ENCODE measurements at places on chromosomes 1 and 21.
A peak's percentile ranks its signal among the peaks of the same experiment; 100 is the strongest.

- DNase-seq, result no peak
These were observed 30.2 kb upstream of the PHGDH start for GRCh38 chr1:119681560-119681959.

- no peak for DNase-seq
These were observed 7.3 kb downstream of the IPO13 start for GRCh38 chr1:43954036-43954435.

DNA sequence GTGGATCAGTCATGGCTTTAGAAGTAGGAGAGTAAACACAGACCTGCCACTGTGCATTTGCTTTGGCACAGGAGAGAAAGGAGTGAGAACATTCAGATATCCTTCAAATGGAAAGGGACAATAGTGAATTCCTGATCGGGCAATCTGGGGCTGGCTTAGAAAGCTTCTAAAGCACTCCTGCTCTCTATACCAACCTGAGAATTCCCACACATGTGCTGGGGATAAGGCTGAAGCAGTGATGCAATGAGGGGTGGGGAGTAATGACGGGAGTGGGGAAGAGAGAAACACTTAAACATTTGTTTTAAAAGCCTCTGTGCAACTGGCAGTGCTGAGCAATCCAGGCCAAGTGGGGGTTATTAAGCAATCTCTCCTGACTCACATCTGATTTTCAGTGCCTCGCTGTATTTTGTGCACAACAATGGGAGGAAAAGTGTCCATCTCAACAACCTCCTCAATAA lies 108.8 kb downstream of the KIAA0319L start:
- DNase-seq, result no peak

- no peak for DNase-seq
These were observed 3.2 kb downstream of the RCAN3 start for GRCh38 chr1:24505816-24506215.

DNA sequence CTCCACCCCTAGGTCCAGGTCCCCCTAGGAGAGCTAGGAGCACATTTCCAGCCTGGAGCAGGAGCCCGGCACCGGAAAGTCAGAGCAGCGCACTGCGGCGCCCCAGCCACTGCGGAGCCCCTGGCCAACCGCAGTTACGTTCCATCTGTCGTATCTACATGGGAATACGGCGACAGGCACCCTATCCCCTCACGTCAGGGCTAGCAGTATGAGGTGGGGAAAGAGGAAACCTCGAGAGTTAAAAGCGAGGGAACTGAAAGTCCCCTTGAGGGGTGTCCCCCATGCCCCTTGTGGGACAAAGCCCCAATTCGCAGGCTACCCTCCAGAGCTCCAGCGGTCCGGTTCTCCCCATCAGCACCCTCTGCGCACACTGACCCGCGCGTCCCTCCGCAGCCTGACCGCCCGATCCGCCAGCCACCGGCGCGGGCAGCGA lies 995 bp downstream of the COLGALT2 start:
- DNase-seq, result no peak

DNA sequence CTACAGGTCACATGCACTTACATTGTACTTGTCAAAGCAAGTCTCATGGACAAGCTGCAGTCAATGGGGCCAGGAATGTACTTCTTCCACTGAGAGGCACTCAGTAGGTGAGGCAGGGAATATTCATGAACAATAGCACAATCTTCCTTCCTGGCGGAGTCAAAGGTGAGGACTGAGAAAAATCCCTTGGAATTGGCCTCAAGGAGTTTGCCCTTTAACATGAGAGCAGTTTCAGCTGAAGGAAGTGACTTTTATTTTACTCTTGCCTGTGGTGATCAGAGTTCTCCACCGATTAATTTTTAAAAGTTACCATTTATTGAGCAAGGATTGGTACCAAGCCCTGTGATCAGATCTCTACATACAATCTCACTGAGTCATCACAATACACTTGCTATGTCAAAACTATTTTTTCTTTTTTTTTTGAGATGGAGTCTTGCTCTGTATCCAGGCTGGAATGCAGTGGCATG lies 11.2 kb upstream of the AK2 start:
- peak; percentile 39 for DNase-seq

DNA sequence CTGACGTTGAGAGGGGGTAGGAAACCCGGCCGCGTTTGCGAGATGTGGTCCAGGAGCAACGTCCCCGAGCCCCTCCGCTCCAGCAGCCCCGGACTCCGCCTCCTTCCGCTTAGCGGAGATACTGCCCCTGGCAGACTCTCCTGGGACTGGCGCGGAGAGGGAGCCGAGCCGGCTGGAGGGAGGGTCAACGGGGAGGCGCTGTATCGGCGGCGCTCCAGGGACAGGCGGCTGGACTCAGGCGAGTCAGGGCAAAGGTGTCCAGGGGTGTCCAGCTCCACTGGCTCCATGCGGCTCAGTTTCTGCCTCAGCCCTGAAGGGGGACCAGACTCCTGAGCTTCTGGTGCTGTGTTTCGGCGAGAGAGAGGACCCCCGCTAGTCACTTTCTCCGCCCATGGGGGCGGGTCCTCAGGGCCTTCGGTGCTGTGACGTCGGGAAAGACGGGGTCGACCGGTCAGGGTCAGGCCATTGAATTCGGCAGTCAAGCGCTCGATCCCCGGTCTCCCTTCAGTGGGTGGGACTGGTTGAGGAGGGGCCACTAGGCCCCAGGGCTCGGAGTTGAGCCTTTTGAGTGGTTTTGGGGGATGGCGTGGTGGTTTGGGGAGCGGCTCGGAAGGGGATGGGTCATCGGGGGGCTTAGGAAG lies 2.8 kb upstream of the LIX1L start:
- DNase-seq, result peak; percentile 43

- DNase-seq, result peak; percentile 31
These were observed 748 bp upstream of the NIPAL3 start for GRCh38 chr1:24414775-24415333.

DNA sequence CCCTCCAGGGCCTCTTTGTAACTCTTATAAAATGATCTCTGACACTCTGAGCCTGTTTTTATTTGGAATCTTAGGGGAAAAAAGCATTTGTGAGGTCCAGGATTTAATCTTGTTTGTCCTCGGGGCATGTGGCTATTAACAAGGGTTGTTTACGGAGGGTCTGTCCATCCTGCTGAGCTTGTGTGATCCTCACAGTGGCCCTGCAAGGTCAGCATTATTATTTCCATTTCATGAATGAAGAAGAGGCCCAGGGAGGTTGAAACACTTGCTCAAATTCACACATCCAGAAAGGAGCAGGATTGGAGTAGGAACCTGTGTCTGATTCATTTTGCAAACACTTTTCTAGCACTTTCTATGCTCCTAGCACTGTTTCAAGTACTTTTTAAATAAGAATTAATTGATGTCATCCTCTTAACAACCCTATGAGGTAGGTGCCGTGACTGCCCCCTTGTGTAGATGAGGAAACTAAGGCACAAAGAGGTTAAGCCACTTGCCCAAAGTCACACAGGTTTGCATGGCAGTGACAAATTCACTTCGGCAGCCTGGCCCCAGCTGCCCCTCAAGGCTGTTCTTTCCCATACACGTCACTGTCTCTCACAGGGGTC lies 178.9 kb downstream of the MIS18A start:
- no peak for DNase-seq

DNA sequence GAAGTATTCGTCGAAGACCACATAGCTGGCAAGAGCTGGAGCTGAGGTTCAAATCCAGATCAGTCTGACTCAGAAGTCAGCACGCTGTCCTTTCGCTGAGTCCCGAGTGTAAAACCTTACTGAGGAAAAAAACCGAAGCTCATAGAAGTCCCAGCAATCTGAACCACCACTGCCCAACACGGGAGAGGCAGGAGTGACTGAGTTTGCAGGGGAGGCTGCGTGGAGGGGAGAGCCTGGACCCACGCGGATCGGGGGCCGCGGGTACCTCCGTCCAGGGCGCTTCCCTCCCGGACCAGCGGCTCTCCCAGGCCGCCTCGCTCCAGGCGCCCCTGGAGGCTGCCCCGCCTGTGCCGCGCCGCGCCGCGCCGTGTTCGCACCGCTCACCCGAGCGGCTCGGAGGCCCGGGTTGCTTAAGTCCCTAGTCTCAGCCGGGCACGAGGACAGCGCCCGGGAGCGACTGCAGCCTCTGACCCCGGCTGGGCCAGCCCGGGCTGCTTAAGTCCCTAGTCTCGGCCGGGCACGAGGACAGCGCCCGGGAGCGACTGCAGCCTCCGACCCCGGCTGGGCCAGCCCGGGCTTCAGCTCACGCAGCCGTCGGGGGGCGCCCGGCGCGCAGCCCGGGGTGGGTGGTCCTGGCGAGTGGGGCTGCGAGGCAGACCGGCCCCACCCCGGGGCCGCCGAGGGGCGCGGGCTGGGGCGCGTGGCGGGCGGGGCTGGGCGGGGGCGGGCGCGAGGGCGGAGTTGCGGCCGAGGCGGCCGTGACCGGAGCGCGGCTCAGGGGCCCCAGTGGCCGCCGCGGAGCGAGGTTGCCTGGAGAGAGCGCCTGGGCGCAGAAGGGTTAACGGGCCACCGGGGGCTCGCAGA lies at the start of gene ADAMTSL4:
Gene ADAMTSL4 (plus strand): TSS at position 777 of the 864 bp plus-strand sequence. CDS start 2,881 bp downstream, outside the sequence.
- DNase-seq, result no peak

DNA sequence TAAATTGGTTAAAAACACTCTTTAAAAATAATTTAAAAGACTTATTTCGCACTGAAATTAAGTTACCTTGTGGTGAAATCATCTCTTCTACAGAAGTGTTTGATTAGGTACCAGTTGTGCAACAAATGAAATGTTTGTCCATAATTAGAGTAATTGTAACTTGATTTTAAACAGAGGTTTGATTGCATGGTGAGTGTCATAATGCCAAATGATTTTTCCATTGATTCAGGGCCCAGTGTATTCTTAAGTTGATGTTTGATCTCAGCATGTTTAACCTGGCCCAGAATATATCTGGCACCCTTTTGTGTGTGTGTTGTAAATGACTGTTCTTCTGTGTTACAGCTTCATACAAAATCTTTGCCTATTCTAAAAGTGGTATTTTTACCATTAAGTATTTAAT lies 28.5 kb downstream of the LRRC8B start:
- no peak for DNase-seq

DNA sequence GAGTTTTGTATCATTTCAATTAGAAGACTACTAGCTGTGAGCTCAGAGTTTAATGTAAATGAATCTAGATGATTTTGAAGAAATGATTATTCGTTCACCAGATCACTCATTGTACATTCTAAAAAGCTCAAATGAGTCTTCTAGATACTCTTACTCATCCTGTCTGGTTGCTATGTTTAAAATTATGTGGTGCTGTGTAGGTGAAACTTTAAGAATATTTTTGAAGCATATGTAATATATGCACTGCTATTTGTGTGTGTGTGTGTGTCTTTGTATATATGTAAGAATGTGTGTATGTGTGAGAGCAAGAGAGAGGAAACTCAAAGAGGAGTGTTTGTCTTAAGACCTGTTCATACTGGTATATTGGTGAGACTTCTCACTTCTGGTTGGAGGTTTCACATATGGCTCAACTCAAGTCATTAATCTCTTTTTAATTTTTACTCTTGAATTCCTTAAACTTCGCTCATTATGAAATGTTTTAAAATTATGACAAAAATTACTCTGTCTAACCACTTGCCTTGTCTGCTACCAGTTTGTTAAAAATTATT lies 8.6 kb upstream of the C1orf105 start:
- DNase-seq, result no peak

DNA sequence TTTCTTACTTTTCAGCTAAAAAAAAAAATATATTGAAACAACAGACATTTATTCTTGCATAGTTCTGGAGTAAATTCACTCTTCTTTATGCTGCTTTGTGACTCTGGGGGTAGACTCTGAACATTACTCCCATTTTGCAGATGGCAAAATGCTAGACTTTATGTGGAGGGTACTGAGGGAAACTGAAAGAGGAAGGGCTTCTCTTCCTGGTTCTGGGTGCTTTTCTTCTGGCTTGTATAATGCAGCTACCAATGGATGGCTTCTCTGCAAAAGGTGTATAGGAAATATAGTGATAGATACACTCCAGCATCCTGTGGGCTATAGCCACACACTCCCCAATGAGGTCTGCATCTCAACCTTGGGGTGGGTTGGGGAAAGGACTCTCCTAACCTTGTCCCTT lies 19.7 kb upstream of the ZBTB40 start:
- no peak for DNase-seq

DNA sequence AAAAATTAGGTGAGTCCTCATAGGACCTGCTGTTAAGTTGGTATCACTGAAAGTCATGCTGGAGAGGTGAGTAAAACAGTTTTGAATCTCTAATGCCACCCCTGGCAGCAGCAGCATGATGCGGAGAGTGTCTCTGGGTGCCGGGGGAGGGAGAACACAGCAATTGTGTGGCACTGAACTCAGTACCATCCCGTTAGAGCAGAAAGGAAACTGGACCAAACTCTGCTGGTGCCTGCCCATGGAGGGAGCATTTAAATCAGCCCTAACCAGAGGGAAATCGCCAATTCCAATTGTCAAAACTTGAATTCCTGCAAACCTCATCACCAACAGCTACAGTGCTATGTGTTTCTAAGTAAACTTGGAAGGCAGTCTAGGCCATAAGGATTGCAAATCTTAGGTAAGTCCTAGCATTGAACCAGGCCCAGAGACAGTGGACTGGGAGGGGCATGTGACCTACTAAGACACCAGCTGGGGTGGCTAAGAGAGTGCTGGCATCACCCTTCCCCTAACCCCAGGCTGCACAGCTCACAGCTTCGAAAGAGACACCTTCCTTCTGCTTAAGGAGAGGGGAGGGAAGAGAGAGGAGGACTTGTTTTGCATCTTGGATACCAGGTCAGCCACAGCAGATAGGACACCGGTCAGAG lies 30.0 kb downstream of the CD53 start:
- no peak for DNase-seq

DNA sequence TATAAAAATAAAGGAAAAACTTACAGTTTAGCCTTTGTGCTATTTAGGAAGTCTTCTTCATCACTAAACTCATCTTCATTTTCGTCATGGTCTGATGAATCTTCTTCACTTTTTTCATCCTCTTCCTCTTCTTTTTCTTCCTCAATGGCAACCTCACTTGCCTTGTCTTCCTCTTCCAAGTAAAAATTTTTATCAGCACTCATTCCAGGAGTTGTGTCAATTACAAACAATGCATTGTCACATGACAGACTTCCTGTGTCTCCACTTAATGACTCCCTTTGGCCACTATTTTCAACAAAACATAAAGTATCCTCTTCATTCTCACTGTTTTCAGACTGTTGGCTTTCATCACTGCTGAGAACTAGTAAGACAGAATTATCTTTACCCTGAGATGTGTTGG lies 2.8 kb downstream of the DNTTIP2 start:
- no peak for DNase-seq

DNA sequence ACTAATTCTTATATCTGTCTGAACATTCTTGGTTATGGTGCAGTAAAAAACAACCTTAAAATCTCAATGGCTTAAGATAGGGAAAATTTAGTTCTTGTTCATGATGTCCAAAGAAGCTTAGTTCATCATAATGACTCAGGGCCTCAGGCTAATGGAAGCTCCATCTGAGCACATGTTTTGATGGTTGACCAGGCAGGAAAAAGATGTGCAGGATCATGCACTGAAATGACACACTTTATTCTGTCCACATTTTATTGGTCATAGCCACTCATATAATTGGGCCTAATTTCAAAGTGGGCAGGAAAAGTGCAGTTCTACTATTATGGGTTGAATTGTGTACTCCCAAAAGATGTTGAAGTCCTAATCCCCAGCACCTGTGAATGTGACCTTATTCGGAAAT lies 198.2 kb downstream of the CENPF start:
- no peak for DNase-seq

- DNase-seq, result no peak
These were observed 60.1 kb downstream of the COL18A1 start for GRCh38 chr21:45465105-45465504.

GRCh38 chr1:38950553-38950952 lies 8.9 kb upstream of the RHBDL2 start:
- no peak for DNase-seq

- no peak for DNase-seq
These were observed 325.1 kb downstream of the CAMTA1 start for GRCh38 chr1:7110321-7110720.

All from SW 1271 (cell line).